Activated CD4-positive, alpha-beta T cell treated with anti-CD3 and anti-CD28 coated beads, Interleukin-2, Interleukin-4, amounts not matched to agents 100 ng/mL and 50 ng/mL, durations not matched to agents 16 hours and 8 hours (primary cell): ENCODE measurements at places on chromosomes 1 and 21.

DNA sequence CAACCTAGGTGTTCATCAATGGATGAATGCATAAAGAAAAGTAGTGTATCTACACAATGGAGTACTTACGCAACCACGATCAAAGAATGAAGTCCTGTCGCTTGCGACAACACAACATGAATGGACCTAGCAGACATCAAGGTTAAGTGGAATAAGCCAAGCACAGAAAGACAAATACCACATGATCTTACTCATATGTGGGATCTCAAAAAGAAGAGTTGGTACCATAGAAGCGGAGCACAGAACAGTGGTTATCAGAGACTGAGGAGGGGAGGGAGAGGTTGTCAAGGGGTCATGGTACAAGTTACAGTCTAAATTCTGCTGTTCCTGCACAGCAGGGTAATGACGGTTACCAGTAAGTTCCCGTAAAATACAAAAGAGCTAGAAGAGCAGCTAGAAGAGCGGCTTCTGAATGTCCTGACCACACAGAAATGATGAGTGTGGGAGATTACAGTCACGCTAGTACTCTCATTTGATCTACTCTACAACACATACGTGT lies 36.7 kb downstream of the NPHP4 start:
- peak; percentile 80 for DNase-seq

GRCh38 chr1:190243056-190243455 lies 234.6 kb downstream of the BRINP3 start:
- no peak for DNase-seq

DNA sequence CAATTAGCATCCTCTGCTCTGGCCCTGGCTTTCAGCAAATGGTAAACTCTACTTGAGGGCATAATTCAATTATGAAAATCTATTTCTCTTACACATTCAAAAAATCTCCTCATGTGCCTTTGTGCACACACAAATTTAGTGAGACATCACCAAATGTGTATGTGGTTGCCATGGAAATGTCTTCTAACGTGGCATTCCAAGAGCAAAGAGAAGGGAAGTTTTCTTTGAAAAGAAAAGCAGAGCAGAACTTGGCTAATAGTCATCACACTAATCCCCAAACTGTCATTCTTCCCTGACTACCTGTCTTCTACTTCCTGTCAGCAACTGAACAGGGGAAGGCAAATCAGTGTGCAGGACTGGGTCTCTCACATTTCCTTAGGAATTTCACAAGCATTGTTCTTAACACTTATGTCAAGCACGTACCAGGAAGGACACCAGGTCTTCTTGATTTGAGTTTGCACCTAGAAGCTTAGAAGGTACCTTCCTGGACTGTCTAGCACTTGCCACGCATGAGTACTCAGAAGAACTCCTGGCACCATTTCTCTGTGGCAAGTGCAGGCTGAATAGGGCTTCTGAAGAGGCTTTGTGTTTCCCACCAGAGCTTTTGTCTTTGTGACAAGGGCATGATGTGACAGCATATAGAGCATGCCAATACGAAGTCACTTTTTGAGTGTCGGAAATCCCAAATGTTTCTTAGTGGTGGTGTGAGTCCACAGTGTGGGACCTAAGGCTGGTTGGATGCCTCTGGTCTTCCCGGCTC lies 32.3 kb downstream of the MAN1C1 start:
- no peak for DNase-seq

GRCh38 chr1:57475366-57475765 lies 51.5 kb upstream of the DAB1 start:
- no peak for DNase-seq

- DNase-seq = no peak
Measured at GRCh38 chr1:61111084-61112004, 29.0 kb downstream of the NFIA start.

DNA sequence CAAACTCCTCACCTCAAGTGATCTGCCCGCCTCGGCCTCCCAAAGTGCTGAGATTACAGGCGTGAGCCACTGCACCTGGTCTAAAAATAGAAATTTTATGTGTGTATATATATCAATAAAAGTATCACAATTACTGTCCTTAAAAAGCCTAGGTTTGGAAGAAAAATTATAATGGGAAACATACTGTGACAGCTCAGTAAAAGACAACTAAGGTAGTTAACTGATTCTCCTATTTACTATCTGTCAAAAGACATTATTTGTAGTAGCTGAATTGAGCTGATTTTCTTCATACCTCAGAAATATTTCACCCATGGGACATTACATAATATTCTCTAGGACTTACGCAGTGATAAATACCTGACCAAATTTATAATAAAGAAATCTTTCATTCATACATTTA lies 122.5 kb downstream of the SMYD3 start:
- no peak for DNase-seq

DNA sequence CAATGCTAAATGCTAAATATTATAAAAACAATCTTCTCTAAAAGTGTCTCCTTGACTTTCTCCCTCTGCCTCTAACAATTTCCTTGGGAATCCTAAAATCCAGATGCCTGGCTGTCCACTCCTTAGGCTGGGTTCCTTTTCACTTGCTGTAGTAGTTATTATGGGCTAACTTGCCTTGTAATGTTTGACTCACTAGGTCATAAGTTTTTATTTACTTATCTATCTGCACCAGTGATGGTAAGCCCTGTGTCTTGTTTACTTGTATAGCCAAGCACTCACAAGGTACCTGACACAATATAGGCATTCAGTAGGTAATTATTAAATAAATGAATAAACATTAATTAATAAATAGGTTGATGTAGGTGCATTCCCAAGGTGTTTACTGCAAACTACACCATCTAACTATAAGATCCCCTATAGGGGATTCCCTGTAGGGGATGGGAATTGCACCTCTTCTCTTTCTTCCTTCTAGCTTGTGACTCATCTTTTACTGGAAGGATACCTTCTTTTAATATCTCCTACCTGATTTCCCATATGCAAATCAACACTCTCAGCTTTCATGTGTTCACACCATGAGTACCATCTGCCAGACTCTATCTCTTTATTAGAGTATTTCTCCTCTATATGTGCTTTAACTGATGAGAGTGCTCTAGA lies 14.7 kb upstream of the CHIA start:
- DNase-seq = no peak

GRCh38 chr1:37746806-37747205 lies 18.1 kb downstream of the EPHA10 start:
- DNase-seq = no peak

GRCh38 chr21:46211786-46212720 lies 16.5 kb downstream of the LSS start:
- no peak for DNase-seq

DNA sequence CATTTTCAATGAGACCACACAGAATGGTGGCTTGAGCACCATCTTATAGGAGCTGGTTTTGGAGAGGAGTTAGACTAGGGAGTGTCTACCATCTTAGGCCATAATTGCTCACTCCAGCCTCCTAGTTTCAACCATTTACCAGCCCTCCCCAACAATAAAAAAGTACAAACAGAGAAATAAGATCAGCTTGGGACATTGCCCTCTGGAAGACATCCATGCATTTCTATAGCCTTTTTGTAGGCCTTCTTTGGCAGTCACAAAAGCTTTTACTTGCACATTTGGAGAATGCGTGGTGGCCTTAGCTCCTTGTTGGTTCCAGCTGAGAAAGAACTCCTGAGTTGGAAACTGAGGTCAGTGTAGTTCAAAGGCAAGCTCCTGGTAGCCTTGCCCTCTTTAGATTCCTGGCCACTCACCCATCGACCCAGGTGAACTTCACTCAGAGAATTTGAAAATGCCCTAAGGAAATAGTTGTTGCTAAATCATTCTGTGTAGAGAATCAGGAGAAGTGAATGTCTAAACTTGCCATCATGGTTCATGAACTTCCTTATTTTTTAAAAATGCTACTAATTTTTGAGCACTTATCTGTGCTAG lies 301.7 kb upstream of the PROX1 start:
- no peak for DNase-seq

DNA sequence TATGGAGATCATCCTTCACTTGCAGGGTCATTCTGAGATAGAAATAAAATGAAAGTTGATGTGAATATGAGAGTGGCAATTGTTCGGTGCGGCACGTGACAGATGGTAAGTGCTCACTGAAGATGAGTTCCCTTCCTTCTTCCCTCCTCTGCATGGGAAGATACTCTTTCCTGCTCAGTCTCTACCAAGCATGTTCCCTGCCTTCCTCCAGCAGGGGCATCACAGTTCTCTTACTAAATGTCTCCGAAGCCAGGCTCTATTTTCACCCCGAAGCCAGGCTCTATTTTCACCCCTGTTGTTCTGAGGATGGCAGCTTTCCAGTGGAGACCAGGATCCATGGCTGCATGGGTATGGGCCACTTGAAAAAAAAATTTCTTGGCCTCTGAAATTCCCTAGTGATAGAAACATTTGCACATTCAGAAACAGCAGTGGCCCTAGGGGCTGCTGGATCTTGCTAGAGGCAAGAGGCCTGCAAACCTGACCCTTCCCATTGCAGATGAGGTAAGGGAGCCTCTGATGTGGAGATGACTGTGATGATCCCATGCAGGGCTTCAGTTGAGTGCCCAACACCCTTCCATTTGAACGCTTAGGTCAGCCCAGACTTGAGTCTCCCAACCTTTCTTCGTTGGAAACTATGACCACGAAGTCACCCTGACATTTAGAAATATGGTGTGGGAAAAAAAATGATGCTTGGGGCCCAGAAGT lies 123.7 kb upstream of the HMGB4 start:
- no peak for DNase-seq

DNA sequence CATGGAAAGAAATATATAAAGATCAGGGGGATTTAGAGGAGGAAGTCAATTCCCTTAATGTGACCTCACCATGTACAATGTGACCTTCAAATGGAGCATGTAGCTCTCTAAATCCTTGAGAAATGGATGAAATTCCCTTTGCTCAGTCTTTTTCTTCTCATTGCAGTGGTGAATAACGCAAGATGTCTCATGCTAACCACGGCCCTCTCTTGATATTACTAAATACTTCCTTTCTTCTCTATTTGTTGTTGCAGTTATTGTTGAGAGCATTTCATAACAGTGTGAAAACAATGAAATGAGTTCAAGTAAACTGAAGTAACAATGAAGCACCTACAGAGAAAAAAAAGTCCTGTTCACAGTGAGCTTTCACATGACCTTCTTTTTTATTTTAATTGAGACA lies 55.6 kb downstream of the ZNF281 start:
- peak; percentile 73 for DNase-seq

GRCh38 chr1:68112835-68113243 lies 62.4 kb upstream of the DIRAS3 start:
- DNase-seq = no peak

DNA sequence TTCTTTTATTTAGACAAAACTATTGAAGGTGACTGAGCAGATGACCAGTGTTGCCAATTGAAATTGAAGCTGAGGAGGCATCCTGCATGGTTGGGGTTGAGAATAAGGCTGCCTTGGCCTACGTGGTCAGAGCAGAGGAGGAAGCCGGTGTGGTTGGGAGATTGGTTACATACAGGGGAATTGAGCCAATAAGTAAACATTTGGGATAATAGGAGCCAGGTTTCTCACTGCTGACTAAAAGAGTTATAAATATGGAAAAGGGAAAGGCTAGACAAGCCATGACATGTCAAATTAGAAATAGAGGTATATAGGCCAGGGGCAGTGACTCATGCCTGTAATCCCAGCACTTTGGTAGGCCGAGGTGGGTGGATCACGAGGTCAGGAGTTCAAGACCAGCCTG lies 15.8 kb downstream of the SNX7 start:
- no peak for DNase-seq

GRCh38 chr1:212466898-212467650 lies 34.4 kb downstream of the NENF start:
- no peak for DNase-seq
